ENCODE measurements at places on chromosomes 2 and 18. TPM values are rescaled to one million over a fixed set of nuclear protein-coding genes. Genes with fewer than 3 reads are reported as not detected.

FBXO15 gene
- 3.8 TPM for total RNA-seq

DSC2 gene
- total RNA-seq = 3.7 TPM

MAP2 gene
- total RNA-seq = 0.64 TPM

LGALSL gene
- total RNA-seq = 17.8 TPM

LOXHD1 gene
- 0.09 TPM for total RNA-seq

FEV gene
- total RNA-seq = 0.08 TPM

NAT8 gene
- total RNA-seq = 0.68 TPM

ANKRD39 gene
- total RNA-seq = 22.3 TPM

PLCD4 gene
- 2.5 TPM for total RNA-seq

EMILIN1 gene
- 24.6 TPM for total RNA-seq

TANC1 gene
- 2.9 TPM for total RNA-seq

BIRC6 gene
- total RNA-seq = 103 TPM

ASAP2 gene
- 23.7 TPM for total RNA-seq

REG3A gene
- not detected for total RNA-seq

PRLH gene
- not detected for total RNA-seq

CCL20 gene
- total RNA-seq = not detected

GRCh38 chr2:28654663-28655320 is 96.8 kb upstream of the PPP1CB start:
- no peak for ATAC-seq

- ATAC-seq = peak; percentile 89
These were observed 7.5 kb downstream of the ACYP2 start for GRCh38 chr2:54122939-54123338.

DNA sequence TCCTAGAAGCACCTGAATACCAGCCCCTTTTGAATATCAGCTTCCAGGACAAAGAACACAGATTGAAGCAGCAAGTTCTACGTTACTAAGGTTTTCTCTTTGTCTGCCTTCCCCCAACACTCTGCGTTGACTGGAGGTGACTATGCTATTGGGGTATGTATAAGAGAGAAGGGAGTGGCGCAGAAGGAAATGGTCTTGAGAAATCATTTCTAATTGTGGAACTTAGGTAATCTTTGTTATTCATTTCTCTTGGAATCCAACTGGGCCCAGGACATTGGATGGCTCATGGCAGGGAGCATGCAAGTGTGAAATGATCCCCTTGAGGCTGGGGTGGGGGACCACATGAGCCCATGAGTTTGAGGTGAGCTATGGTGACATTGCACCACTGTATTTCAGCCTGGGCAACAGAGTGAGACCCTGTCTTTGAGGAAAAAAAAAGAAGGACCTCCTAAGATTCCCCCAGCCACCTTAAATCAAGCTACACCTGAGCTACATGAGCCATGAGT is 29.7 kb downstream of the XDH start:
- ATAC-seq = no peak

DNA sequence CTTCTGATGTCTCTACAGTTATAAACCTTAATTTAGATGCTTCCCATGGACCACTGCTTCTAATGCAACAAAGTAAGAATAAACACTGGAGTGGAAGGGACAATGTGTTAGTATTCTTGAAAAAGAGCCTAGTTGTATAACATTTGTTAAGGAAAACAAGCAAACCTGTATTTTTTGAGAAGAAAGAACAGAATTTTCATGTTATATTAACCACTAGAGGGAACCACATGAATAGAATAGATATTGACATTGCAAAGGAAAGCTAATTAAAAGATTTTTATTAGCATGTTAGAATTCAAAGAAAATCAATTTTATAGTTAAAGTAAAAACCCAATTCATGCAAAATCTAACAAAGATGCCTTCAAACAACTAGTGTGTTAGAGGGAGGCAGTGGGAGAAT is 151.2 kb upstream of the BARD1 start:
- ATAC-seq = no peak

DNA sequence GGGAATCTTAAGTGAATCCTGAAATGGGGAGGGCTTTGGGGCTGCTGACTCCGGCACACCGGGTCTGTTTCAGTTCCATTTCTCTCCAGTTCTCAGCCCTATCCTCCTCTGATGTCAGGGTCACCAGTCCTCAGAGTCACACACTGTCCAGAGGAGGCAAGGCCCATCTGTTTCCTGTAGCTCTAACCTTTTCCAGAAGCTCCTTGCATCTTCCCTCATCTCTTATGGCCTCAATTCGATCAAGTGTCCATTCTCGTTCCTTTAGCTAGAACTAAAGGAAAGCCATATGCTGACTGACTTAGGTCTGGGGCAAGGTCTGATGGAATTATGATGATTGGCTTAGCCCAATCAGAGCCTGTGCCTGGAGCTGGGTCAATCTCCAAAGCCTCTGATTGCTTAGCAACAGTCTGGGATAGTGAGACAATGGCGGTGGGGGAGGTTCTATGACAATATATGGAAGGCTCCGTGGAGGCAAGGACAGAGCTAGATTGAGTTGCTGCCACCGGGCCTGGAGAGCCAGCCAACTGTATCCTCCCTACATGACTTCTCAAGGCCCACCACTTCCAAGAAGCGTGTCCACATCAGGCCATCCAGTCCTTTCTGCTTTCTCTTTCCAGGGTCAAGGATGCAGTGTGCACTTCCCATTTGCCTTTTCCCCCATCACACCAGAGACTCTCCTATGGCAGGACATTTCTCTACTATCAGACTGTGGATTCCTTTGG is 5.2 kb downstream of the ANKRD53 start:
- no peak for ATAC-seq

GRCh38 chr2:207184768-207185167 is 19.0 kb upstream of the KLF7 start:
- ATAC-seq = no peak

GRCh38 chr2:96701636-96702035 is 38.2 kb downstream of the LMAN2L start:
- no peak for ATAC-seq

DNA sequence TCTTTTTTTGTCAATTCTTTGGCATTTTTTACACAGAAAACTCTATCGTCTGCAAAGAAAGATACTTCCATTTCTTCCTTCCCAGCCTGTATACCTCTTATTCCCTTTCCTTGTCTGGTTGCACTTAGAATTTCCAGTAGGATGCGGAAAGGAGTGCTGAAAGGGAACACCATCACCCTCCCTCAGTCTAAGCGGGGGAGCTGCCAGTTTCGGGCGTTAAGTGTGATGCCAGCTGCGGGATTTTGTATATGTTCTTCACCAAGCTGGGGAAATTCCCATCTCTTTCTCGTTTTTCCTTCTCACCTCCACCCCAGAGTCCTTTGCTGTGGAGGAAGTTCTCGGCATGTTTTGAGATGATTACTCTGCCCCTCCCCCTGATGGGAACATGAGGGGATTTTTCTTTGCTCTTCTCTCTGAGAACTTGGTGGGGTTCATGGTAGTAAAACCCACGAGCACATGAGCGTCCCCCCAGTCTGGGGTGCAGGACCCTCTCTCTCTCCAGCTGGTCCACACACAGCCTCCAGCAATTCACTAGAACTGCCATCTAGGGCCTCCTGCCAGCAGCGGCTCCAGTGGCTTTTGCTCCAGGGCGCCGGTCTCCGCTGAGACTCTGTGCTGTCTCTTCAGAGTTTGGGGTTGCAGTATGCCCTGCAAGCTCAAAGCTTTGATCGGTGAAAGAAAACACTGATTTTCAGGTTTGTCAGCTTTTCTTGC is 15.5 kb downstream of the AQP12A start:
- ATAC-seq = no peak

DNA sequence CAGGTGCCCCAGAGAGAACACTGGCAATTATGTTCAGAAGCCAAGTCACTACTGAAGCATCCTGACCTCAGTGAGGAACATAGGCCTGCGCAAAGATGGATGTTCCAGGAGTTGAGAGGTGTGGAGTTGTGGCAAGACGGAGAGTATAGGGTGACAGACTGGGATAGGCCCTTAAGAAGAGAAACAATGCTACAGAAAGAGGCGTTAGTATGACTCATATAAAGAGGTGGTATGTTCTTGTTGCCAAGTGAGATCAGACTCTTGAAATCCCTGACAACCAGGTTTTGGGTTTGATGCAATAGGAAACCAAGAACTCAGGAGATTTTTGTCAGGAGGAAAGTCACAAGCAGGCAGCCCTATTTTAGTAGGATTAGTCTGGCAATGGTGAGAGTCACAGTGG is 185.6 kb downstream of the RIT2 start:
- ATAC-seq = no peak

- ATAC-seq = no peak
These were observed 26.6 kb downstream of the NHEJ1 start for GRCh38 chr2:219133976-219134375.

GRCh38 chr18:3086871-3087270 is 73.9 kb upstream of the LPIN2 start:
- ATAC-seq = no peak

DNA sequence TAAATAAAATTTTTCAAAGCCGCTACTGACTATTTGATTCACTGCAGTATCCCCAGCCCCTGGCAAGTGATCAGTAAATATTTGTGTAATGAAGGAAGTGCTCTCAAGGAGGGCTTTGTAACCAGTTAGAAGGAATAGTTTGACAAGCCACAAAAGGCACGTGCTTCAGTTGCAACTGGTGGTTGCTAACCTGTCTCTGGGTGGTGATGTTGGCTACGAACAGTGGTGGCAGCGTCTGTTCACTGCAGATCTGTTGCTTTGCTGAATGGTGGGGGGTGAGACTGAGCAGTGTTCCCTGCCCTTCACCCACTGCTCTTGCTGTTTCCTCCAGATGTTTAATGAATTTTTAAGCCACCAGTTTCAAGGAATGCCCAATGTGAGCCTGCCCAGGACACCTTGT is 73.9 kb upstream of the SIX2 start:
- ATAC-seq = no peak

DNA sequence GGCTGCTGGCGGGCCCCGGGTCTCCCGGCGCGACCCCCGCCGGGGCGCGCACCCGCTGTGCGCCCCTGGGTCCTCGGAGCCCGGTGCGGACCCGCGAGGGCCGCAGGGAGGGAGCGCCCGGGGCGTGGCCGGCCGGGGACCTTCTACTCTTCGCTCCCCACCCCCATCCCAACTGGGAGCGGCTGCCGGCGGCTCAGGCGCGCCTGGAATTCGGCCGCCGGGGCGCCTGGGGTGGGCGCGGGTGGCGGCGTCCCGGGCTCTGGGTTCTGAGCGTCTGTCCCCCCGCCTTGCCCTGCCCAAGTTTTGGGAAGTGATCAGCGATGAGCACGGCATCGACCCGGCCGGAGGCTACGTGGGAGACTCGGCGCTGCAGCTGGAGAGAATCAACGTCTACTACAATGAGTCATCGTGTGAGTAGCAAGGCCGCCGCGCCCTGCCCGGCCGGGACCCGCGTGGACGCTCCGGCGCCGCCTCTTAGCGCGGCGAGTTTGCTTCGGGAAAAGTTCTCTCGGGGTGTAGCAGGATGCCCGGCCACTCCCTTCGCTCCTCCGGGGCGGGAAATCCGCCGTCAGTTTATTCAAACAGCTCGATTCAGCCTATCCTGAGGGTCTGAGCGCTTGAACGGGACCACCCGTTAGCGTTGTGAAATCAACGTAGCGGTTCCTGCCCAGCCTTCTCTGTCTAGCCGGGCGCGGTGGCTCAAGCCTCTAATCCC is 502 bp downstream of the TUBB6 start:
- ATAC-seq = peak; percentile 71

GRCh38 chr2:240141736-240142135 is 1.3 kb upstream of the OTOS start:
- no peak for ATAC-seq

DNA sequence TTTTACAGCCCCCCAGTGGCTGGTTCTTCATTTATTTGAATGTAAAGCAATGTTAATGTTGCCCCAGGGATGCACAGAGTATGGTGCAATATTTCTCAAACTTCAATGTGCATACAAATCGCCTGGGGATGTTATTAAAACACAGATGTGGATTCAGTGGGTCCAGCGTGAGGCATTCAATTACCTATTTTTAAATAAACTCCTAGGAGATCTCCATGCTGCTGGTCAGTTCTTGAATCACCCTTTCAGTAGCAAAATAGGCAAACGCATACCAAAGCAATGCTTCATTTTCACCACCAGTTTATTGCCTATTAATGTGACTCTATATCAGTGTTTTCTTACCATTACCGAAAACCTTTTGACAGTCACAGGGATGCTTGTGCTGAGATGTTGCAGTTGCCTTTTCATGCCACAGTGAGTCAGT is 530.7 kb downstream of the CBLN2 start:
- ATAC-seq = no peak

DNA sequence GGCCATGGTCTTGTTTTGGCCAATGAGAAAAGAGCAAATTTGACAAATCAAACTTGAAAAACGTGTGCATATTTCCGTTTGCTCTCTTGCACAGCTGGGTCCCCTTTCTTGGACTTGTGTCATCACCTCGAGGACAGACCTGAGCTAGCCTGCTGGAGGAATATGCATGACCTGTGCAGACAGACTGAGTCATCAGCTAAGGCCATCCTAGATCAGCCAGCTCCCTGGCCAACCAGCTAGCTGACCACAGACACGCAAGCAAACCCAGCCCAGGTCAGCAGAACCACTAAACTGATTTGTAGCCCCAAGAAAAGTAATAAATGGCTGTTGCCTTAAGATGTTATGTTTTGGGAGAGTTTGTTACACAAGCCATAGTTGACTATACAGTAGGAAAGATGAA is 61.3 kb upstream of the PAX3 start:
- ATAC-seq = no peak

- ATAC-seq = no peak
These were observed 565.3 kb upstream of the CRIM1 start for GRCh38 chr2:35790292-35790691.

DNA sequence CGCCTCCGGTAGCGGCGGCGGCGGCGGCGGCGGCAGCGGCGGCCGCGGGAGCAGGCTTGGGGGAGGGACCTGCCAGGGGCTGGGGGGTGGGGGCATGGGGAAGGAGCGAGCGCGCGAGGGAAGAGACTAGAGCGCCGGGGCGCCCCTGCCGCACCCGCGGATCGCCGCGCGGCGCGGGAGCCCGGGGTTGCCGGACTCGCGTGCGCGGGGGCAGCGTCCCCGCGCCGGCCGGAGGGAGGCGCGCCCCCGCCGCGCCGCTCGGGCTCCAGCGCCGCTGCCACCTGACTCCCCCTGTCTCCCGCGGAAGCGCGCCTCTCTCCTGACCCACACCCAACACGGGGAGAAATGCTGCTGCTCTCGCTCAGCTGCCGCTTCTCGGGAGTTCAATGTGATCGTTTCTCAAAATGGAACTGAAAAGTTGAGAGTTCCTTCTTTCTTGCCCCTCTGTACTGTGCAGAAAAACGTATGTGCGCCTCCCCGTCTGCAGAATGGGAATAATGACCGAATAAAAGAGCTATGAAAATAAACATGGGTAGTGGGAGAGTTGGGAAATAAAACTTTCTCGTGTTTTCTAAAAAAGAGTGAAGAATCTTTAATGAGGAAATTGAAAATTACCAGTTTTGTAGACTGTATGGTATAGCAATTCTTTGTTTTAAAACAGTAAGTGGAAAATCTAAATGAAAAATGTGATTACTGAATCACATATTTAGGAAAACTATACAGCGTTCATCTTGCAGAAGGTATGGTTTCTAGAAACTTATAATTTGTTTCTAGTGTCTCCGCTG is 455 bp upstream of the TLK1 start:
- ATAC-seq = peak; percentile 77

GRCh38 chr2:200329798-200330197 is 23.3 kb downstream of the SPATS2L start:
- ATAC-seq = no peak

Measured in motor neuron (in vitro differentiated cells).